ENCODE measurements at places on chromosomes 4 and X.

GRCh38 chr4:144666539-144667175 lies 20.7 kb downstream of the HHIP start:
- DNase-seq = no peak

GRCh38 chrX:118437283-118437682 lies 58.3 kb upstream of the DOCK11 start:
- no peak for DNase-seq

- no peak for DNase-seq
These were observed 47.9 kb downstream of the TECRL start for GRCh38 chr4:64361399-64361740.

GRCh38 chr4:14182148-14182547 lies 554.6 kb upstream of the BOD1L1 start:
- DNase-seq = no peak

DNA sequence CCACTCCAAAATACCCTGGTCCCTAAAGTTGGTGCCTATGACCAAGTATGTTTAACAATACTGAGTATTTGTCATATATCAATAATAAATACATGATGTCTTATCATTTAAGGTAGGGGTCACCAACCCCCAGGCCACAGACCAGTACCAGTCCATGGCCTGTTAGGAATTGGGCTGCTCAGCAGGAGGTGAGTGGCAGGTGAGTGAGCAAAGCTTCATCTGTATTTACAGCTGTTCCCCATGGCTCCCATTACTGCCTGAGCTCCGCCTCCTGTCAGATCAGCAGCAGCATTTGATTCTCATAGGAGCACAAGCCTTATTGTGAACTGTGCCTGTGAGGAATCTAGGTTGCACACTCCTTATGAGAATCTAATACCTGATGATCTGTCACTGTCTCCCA lies 126.2 kb downstream of the HNRNPD start:
- no peak for DNase-seq

DNA sequence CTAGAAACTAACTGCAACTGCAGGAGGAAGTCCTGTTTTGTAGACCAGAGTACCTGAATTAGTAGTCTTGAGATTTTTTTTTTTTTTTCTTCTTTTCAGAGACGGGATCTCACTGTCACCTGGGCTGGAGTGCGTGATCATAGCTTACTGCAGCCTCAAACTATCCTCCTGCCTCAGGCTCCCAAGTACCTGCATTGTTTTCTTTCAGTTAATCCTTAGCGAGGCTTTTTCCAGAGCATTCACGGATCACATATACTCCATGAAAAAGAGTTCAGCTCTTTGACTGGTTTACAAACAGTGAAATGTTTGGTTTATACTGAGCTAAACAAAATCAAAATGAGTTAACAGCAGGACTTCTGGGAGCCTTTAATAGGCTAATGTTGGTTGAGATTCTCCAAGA lies 45.8 kb downstream of the KLHL15 start:
- DNase-seq = no peak
